ENCODE measurements at places on chromosomes 6 and 20.

- DNase-seq = no peak
Measured at GRCh38 chr6:15533379-15534026, 129.3 kb downstream of the DTNBP1 start.

DNA sequence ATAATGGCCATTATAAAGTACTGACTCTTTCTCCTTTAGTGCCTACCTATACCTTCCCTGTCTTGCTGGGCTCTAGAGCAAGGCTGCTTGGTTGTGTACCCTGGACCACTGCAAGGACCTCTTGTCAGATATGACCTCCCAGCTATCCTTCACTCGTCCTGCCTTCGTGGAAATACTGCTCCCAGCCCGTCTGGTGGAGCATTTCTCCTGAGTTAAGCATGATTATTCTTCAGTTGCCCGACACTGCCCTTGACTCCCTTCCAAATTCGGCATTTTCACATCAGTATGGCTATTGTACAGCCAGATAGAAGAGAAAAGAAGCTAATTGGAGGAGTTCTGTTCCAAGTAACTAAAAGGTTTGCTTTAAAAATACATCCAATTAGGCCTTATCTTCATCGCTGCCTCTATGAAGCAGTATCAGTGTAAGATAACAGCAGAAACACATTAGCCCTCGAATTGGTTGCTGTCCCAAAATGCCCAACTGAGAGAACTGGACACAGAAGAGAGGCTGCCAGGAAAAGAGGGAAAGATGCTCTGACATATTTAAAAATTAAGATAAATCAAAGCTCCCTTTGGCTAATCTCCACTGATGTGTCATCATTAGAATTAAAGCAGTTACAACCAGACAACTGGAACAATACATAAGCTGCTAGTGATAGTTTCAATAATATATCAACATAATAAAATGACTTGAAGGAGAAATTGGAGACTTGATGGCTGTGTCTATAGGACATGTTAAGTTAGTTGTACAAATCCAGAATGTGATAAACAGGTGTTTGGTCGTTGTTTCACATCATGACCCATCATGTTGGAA is 54.4 kb downstream of the OPRM1 start:
- DNase-seq = no peak

DNA sequence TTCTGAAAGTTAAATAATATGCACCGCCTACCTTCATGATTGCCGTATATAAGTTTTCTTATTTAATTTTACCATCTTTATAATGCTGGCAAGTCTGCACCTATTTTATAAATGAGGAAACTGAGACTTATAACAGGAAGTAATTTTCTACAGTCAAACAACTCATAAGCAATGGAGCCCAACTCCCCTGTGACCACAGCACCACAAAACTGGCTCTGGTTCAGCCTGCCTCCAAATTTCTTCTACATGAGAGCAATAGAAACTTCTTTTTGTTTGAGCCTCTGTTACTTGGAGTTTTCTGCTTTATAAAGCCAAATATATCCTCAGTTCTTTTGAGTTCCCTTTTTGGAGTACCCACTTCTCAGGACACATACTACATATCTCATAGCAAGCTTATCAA is 131.1 kb upstream of the HSF2 start:
- no peak for DNase-seq

DNA sequence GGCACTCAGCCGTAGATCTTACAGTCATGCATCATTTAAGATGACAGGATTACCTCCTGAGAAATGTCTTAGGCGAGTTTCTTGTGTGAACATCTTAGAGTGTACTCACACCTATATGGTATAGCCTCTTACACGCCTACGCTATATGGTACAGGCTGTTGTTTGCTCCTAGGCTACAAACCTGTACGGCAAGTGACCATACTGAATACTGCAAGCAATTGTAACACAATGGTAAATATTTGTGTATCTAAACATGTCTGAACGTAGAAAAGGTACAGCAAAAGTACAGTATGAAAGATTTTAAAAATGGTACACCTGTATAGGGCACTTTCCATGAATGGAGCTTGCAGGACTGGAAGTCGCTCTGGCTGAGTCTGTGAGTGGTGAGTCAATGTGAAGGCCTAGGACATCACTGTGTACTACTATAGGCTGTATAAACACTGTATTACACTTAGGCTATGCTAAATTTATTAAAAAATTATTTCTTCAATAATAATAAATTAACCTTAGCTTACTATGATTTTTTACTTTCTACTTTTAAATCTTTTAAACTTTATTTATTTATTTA is 541 bp upstream of the IL20RA start:
- DNase-seq = no peak

DNA sequence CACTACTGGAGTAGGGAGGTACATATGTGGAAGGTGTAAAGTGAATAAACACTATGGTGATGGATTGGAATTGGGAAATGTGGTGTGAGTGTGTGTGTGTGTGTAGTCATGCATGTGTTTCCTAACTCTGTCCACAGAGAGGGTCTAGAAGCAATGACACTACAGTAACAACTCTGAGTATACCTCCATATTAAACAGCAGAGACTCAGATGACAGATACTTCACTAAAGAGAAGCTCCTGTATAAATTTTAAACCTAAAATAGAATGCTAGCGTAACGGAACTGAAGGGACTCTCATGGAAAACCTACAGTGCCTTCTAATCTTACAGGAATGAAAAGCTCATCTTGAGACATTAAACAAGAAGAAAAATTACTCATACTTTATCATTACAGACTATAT is 150.5 kb downstream of the SLC16A10 start:
- DNase-seq = no peak

GRCh38 chr6:150686566-150686965 is 86.9 kb downstream of the PLEKHG1 start:
- DNase-seq = no peak

DNA sequence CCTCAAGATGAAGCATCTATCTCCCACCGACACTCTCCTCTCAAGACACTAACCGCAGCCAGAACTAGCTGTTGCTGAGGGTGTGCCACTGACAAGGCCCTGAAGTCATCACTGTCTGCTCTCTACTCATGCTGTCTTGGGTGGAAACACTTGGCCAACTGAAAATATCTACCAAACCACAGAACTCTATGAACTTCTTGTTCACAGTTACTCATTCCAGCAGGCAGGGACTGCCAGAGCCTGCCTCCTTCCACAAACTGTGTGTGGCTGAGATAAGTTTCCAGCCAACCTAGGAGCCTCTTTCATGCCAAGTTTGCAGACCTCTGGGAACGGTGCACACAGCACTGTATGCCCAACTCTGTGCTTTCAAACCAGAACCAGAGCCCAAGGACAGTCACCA is 45.5 kb upstream of the NXT1 start:
- DNase-seq = no peak

DNA sequence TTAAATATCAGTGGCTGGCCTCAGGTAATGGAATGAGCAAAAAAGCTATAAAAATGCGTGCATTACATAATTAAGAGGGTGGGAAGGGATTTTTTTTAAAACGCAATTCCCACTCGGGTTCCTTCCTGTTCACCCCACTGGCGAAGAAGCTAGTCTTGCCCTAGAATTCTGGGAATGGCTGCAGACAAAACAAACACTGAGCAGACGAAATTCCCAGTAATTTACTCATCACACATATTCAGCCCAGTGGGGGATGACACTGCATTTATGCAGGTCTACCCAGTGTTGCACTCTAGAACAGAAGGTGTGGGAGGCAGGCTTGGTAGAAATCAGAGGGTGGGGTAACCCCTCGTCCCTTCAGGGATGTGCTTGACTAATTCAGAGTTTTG is 2695.0 kb upstream of the DEFB115 start:
- no peak for DNase-seq

GRCh38 chr6:88641178-88641903 is 322.1 kb downstream of the RNGTT start:
- DNase-seq = no peak

DNA sequence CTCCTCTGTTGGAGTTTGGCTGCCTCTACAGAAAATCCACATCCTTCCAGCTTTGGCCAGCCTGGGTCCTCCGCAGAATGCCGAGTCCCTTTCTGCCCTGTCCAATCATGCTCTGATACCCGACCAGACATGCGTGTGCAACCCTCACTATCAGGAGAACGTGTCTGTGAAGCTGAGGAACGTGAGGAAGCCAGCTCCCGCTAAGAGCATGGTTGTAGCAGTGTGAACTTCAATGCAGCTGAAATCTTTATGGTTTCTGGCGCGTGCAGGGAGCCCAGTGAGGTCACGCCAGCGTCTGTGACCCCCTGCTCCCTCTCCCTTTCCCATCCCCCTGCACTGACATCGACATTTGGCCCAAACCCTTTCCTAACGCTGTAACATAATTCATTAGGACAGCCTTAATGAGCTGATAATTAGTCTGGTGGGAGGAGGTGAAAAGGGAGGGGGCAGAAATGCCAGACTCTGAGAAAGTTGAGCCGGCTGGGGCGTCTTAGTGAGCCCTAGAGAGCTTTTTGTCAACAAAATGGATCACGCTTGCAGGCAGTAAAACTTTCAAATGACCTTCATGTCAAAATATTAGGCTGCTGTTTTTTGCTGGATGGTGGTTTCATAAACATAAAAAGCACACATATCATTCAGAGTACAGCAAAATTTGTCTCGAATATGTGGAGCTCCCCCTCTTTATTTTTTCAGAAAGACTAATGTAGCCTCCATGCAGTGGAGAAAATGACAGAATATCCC is 423.3 kb downstream of the QKI start:
- DNase-seq = no peak

- DNase-seq = no peak
Measured at GRCh38 chr20:32397567-32398084, 39.5 kb downstream of the ASXL1 start.

DNA sequence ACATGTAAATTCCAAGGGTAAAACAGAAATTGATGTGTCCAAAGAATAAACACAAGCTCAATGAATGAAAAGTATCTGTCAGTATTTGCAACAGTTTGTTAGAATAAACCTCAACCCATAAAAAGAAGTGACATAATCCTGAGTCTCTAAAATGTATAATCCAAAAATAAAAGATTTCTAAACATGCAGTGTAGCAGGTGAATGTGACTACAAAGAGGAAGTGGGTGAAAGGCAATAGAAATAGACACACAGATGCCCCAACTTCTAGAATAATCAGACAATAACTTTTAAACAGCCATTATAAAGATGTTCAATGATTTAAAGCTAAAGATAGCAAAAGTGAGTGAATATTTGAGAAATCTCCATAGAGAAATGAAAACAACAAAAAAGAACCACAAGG is 1009.2 kb upstream of the GJE1 start:
- no peak for DNase-seq

DNA sequence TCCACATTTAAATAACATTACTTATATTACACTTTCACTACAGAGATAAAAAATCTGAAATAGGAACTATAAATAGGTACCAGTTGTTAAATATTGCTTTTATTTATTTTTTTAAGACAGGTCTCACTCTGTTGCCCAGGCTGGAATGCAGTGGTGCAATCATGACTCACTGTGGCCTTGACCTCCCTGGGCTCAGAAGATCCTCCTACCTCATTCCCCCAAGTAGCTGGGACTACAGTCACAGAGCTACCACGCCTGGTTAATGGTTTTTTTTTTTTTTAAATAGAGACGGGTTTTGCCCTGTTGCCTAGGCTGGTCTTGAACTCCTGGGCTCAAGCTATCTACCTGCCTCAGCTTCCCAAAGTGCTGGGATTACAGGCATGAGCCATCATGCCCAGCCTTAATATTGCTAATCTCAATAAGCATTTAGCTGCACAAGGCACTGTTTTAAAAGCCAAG is 17.3 kb downstream of the EEF1E1 start:
- peak; percentile 30 for DNase-seq

DNA sequence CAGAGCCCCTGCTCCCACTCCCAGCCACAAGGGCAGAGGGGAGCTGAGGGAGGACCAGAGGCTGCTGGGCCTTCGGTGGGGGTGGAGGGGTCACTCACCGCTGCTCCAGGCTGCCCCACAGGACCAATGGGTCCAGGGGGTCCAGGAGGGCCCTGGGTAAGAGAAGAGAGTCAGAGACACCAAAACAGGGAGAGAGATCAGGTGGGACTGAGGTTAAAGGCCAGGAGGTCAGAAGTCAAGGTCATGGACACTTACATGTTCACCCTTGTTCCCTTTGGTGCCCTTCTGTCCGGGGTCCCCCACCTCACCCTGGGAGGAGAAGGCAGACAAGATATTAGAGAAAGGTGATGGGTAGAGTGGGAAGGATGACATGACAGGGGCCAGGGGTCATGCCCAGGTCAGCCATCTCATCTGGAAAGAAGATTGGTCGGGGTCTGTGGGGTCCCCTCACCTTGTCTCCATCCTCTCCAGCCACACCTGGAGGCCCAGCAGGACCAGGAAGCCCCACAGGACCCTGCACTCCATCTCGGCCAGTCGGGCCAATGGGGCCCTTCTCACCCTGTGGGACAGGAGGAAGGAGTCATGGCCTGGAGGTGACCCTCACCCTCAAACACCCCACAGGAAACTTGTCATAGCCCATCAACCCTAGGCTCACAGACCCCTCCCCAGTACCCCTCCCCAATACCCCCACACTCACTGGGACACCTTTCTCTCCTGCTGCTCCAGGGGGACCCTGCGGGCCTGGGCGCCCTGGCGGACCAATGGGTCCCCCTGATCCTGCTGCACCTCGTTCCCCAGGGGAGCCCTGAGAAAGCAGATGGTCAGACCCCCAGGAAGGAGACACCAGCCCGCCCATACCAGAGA is 21.0 kb downstream of the COL11A2 start:
- no peak for DNase-seq

- no peak for DNase-seq
Measured at GRCh38 chr6:169019727-169020491, 233.7 kb downstream of the THBS2 start.

DNA sequence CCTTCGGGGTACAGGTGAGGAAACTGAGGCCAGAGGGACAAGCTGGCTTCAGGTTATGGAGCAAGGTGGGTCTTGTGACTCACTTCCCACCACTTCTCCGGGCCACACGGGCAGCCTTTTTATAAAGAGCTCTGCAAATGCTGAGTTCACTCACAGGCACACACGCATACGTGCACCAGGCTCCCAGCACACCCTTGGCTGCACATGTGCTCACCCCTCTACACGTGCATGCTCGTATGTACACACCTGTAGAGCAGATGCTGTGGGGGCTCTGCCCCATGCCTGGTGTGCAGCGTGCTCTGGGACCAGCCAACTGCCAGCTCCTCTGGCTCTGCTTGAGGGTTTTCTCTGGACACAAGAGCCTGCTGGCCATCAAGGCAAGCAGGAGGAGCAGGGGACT is 29.1 kb downstream of the VSTM2L start:
- no peak for DNase-seq

- DNase-seq = no peak
Measured at GRCh38 chr6:82072751-82073150, 174.8 kb downstream of the IBTK start.

DNA sequence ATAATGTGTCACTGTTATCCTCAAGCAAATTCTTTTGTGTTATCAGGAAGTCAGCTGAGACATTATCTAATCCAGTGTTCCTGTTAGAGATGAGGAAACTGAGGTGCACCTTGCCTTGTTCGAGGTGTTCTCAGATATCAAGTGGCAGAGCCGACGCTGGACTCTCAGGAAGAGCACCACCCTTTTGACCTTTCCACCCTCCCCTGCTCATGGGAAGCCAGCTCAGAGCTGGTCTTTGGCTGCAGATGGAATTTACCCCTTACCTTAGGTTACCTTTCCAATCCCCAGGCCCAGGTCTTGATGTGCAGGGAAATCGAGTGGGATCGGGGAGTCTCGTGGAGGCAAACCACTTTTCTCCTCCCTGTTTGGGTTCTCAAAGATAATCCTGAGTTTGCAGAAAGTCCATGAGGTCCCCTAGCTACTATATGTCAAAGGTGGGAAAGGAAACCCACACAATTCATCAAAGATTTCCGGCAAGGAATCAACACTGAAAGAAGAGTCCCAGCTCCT is 62.9 kb upstream of the PIM1 start:
- DNase-seq = no peak

- DNase-seq = peak; percentile 73
Measured at GRCh38 chr20:4067600-4068261, 52.4 kb upstream of the RNF24 start.

All from AML-193 (cell line).